ENCODE measurements at places on chromosomes 6 and 20.

DNA sequence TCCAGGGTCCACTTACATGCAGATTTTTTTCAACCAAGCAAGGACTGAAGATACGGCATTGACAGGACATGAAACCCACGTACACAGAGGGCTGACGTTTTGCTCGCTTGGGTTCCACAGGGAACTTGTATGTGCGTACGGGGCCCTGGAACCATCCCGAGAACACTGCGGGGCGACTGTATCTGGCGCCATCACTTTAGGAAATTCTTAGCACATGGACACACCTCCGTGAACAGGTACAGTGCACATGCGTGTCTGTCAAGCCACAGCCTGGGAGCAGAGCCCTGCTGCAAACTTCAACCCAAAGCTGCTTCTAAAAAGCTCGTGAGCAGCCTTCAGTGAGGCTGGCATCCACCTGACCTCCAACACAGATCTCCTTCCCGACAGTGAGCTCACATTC, 37.3 kb downstream of the TAF4 start:
- DNase-seq = no peak

- DNase-seq = no peak
Measured at GRCh38 chr6:161413355-161413771, 139.5 kb upstream of the AGPAT4 start.

GRCh38 chr20:31719644-31720485, 2.8 kb downstream of the BCL2L1 start:
- no peak for DNase-seq

DNA sequence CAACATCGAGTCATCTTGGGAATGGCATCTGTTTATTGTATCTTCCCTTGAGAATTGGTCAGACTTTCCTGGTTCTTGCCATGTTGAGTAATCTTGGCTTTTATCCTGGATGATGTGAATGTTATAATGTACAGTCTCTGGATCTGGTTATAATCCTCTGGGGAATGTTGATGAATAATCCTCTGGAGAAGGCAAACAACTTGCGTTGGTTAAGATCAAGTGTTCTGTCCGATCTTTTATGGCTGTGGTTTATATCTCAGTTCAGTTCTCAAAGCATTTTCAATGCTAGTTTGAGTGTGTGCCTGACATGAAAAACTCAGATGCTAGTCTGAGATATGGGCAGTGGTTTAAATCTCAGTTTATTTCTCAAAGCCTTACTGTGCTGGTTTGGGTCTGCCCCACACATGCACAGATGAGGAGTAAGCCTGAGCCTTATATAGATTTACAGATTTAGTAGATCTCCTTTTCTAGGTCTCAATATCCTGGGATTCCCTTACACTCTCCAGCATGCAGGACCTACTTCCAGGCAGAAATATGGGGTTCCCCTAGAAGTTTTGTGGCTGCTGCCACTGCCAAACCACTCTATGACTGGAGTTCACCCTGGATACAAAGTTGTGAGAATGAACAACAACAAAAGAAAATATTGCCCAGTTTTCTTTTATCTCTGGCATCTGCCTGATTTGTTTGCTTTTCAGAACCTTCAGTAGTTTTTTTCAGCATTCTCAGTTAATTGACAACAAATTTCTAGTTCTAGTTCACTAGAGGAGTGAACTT, 191.8 kb upstream of the MAN1A1 start:
- DNase-seq = no peak

- DNase-seq = no peak
Measured at GRCh38 chr6:159193923-159194322, 24.7 kb downstream of the FNDC1 start.

DNA sequence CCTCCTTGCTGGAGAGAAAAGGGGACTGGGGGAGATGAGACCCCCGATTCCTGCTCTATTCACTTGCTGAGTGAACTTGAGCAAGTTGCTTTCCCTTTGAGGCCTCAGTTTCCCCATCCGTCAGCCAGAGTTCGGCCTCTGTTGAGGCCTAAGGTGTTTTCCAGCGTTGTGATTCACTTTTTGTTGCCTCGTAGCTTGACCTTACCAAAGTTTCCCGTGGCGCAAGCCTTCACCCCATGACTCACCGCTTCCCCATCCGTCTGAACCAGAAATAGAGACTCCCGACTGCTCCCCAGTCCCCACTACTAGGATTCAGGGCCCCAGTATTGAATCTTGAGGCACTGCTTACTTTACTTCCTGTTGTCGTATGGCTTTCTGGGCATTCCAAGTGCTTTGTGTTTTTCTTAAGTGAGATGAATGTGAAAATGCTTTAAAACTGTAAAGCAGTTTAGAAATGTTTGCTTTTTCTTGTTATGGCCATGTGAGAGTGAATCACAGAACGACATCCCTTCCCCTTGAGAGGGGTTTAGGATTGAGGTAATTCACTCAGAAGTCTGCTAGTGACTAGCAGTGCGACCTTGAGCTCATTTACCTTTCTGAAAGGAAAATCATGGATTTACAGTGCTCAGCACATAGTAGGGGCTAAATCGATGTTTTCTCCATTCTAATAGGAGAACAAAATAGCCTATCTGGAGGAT, 1.2 kb downstream of the CHMP4B start:
- peak; percentile 14 for DNase-seq

- DNase-seq = no peak
Measured at GRCh38 chr6:41551857-41552256, 5.7 kb downstream of the FOXP4 start.

GRCh38 chr6:91970700-91971099, 1383.8 kb upstream of the MAP3K7 start:
- no peak for DNase-seq

GRCh38 chr20:62603021-62603906, 39.0 kb upstream of the SLCO4A1 start:
- DNase-seq = no peak

DNA sequence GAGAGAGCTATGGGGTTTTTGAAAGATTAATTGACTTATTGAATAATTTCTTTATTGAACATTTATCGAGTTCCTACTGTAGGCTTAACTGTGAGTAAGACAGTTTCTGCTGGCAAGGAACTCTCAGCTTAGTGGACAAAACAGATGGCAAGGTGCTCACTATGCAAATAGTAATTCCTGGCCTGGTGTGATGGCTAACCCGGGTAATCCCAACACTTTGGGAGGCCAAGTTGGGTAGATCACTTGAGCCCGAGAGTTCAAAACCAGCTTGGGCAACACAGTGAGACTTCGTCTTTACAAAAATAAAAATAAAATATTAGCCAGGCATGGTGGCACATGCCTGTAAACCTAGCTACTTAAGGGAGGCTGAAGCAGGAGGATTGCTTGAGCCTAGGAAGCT, 13.5 kb upstream of the TGM2 start:
- DNase-seq = no peak

- no peak for DNase-seq
Measured at GRCh38 chr6:51273228-51273961, 454.7 kb downstream of the TFAP2B start.

GRCh38 chr6:52929321-52930164, 20.0 kb upstream of the GSTA3 start:
- no peak for DNase-seq

- DNase-seq = no peak
Measured at GRCh38 chr6:106182455-106182854, 96.3 kb downstream of the PRDM1 start.

DNA sequence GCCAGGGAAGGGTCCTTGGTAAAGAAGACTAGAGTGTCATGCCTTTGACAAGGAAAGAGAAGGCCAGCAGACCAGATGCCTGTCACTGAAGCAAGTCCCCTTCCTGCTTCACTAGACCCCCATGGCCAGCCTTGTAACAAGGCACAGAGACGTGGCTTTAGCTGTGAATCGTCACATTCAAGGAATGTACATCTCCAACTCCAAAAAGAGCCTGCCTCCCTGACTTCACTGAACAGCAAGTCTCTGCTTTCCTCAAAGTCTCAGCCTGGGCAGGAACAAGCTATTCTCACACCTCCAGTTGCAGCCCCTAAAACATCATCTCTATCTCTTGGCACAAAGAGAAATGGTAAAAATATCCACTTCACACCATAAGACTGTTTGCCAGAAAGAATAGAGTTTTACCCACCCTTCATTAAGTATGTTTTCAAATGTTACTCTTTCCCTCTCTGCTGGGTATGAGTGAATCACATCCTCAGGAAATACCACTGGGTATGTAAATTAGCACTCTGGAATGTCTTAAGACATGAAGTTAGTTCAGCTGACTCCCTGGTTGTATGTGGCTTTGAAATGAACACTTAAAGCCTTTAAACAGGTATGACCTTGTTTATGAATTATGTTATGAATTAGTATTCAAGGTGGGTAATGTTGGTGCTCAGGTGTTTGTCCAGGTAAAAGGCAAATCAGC, 46.4 kb upstream of the NT5E start:
- DNase-seq = no peak

GRCh38 chr20:44582311-44583025, at the start of gene PKIG:
TSS of gene PKIG (plus strand) at chr20:44582579. CDS start at chr20:44614557, 31,978 bp downstream.
- DNase-seq = no peak

- DNase-seq = no peak
Measured at GRCh38 chr20:44113618-44114376, 73.2 kb downstream of the JPH2 start.

- peak; percentile 2 for DNase-seq
Measured at GRCh38 chr6:53179961-53180651, 31.5 kb upstream of the GCM1 start.

DNA sequence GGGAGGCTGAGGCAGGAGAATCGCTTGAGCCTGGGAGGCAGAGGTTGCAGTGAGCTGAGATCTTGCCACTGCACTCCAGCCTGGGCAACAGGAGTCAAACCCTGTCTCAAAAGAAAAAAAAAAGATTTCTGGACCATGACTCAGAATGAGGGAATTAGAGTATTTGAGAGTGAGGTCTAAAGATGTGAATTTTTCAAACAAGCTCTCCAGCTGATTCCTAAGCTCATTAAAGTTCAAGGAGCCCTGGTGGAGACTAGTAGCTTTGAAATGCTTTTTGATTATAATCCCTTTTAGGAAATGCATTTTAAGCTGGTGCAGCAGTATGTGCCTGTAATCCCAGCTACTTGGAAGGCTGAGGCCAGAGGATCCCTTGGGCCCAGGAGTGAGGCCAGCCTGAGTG, 21.8 kb upstream of the SRF start:
- no peak for DNase-seq

DNA sequence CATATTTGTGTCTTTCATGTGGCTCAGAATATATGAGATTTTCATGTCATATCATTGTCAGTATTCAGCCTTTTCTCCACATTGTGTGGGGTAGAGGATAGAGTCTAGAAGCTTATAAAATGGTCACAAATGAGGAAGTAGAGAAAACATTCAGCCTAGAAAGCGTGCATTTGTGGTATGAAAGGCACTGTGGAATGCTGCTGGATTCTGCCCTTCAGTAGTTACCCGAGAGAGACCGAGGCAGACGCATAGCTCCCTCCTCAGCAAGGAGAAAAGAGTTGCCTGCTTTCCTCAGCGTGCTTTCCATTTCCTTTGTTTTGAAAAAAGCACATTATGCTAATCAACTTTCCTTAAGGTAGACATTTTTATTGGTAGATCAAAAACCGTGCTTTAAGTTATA, 28.7 kb downstream of the MYB start:
- DNase-seq = no peak

GRCh38 chr6:3159805-3160781, 2.7 kb upstream of the TUBB2A start:
- DNase-seq = peak; percentile 37

DNA sequence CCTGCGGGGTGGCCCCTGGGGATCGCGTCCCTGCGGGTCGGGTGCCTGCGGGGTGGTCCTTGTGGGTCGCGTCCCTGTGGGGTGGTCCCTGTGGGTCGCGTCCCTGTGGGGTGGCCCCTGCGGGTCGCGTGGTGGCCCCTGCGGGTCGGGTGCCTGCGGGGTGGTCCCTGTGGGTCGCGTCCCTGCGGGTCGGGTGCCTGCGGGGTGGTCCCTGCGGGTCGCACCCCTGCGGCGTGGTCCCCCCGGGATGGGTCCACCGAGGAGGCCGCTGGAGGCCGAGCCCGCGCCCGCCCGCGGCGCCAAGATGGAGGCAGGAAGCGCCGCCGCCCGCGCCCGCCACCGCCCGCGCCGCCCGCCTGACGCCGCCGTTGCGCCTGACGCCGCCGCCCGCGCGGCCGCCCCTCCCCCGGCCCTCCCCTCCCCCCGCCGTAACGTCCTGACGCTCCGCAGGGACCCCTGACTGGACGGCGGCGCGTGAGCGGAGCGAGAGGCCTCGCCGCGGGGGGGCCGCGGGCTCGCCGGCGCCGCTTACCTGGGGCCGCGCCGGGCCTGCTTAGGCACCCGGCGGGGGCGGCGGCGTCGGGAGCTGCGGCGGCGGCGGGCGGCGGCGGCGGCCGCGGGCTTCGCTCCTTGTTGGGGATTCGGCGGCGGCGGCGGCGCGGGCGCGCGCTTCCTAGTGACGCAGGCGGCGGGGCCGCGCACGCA, at the start of gene GMEB2:
Gene GMEB2, minus strand, starts transcription at position 678 of the 705 bp plus-strand sequence. CDS start 7,704 bp downstream, outside the sequence.
- no peak for DNase-seq

DNA sequence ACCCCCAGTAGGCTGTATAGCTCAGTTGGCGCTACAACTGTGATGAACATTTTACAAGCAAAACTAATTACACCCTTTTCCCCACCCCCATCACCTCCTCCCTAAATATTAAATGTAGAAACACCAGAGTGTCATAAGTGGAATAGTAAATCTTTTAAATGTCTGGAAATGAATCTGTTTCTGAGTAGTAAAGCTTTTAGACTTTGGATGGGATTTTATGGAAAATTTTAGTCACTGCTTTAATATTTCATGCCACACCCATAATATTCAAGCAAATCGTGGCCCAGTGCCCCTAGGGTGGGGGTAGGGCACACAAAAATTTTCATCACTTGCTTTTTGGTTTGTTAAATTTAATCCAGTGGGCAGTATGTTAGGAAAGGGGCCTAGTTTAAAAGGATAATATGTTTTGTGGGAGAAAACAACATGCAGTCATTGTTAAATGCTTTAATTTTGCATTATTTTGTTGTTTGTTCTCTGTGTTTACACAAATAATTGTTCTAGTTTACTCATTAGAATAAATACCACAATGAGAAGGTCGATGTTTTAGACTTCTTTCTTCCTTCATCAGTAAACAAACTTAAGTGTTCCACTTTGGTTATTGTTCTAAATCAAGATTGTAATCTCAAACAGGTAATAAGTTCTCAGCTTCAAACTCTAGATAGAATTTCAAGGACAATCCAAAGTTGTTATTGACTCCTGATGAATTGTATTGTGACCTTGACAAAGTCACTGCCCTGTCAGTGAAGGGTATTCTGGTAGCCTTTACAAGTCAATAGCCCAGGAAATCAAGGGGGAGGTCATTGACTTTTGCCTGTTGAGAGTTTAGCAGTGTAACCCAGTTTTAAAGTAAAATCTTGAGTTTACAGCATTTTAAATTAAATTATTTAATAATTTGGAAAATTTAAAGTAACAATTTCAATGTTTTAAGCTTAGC, 79.2 kb downstream of the CBFA2T2 start:
- DNase-seq = no peak

GRCh38 chr6:150334790-150335783, 33.7 kb upstream of the IYD start:
- DNase-seq = no peak

GRCh38 chr6:37690964-37691735, 6.5 kb downstream of the MDGA1 start:
- no peak for DNase-seq

DNA sequence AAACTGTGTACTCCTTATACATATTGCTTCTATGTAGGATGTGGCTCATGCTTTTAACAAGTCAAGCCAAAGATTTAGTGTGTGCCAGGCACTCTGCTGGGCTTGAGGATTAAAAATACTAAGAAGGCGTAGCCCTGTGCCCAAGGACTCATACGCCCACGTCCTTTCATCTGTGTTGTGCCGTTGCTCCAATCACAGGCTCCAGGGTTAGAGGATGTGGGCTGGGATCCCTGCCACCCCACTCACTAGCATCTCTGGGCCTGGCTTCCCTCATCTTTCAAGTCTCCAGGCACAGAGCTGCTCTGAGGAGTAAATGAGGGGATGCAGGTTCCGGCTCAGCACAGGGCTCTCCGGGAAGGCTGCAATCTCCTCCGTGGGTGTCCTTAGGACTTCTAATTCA, 214.2 kb downstream of the SYNDIG1 start:
- no peak for DNase-seq

All from stimulated activated CD8-positive, alpha-beta memory T cell treated with anti-CD3 and anti-CD28 coated beads, Interleukin-7, amount 100 ng/mL, for 1 hour (primary cell).